AG04450 (cell line): ENCODE measurements at places on chromosomes 7 and 10.

DNA sequence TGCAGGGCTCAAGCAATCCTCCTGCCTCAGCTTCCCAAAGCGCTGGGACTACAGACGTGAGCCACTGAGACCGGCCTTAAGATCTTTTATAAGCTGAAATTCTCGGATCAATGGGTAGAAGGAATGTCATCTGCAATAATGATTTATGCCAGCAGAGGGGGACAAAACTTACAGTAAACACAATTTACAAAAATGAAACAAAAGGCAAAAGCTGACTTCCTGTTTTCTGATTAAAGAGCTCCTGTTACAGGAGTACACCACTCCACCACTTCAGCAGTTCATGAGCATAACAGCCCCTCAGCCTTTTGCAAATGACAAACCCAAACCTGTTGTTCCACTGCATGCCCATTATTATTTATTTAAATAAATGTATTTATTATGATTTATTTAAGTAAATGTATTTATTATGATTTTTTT is 88.5 kb upstream of the ATP6V0A4 start:
- peak; percentile 38 for DNase-seq

DNA sequence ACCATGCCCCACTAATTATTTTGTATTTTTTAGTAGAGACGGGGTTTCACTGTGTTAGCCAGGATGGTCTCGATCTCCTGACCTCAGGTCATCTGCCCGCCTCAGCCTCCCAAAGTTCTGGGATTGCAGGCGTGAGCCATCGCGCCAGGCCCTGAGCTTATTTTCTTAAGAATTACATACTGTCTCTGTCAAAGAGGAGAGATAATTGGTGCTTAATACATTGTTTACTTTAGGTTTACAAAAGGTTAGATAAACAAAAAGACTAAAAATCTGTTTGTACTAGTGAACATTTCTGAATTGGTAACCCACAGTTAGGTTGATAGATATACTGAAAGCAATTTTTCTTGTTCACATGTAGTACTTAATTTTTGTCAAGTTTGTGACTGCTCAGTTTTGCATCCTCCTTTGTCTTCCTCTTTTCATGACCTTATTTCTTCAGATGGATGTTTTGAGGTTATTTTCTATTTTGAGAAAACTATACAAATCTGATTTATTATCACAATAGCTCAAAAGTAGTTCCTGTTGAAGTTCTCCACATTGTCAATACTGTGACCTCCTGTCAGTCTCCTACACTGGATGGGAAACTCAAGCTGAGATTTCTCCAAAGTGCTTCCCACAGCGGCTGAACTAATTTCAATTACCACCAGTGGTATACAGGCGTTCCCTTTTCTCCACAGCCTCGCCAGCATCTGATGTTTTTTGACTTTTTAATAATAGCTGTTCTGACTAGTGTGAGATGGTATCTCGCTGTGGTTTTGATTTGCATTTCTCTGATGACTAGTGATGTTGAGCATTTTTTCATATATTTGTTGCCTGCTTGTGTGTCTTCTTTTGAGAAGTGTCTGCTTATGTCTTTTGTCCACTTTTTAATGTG is 22.5 kb downstream of the HHEX start:
- no peak for DNase-seq

DNA sequence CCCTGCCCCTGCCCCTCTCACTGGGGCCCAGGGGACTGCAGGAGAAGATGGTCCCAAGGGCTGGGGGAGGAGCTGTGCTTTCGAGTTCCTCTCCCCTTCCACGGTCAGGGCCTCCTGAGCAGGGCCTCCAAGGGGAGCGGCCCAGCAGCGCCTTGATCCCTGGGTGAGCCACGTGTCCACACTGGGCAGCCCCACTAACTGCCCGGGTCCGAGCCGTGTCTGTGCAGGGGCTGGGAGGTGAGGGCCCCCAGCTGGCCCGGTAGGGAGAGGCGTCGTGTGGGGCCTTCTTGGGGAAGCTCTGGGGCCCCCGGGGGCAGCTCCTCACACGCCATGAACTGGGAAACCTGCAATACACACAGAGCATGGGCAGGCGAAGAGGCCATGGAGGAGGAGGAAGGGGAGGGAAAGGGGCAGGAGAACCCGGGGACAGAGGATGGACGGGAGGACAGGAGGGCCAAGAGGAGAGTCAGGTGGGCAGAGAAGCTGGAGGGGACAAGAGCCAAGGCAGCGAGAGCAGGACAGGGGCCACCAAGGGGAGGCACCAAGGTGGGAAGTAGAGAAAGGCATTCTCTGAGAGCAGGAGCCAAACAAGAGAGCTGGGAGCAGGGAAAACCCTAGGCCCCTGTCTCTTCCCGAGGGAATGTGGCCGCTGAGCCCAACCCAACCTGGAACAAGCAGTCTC is 32.8 kb downstream of the KCNH2 start:
- no peak for DNase-seq

- no peak for DNase-seq
Measured at GRCh38 chr7:133015888-133016287, 66.0 kb downstream of the CHCHD3 start.

DNA sequence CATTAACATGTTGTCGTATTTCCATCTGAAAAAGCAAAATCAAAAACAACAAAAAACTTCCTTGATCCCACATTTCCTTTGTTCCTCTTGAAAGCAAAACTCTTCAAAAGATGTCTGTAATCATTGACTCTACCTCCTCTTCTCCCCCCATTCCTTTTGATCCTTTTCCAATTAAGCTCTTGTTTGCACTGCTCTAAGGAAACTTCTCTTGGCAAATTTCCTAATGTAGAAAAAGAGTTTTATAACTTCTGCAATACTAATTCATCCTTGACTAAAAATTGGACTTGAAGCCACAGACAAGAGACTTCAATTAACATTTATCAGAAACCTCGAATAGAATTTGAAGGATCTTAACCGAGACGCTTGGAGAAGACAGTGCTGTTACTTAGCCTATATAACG is 317.1 kb upstream of the SEMA3C start:
- DNase-seq, result no peak

- no peak for DNase-seq
Measured at GRCh38 chr7:22868509-22868908, 45.9 kb upstream of the TOMM7 start.

- DNase-seq, result no peak
Measured at GRCh38 chr7:40455485-40455884, 320.7 kb downstream of the SUGCT start.

GRCh38 chr10:59098387-59098786 is 78.1 kb upstream of the PHYHIPL start:
- DNase-seq, result peak; percentile 53

GRCh38 chr10:28331066-28331465 is 28.2 kb upstream of the MPP7 start:
- DNase-seq, result no peak

GRCh38 chr10:33155720-33156638 is 178.5 kb downstream of the NRP1 start:
- peak; percentile 59 for DNase-seq

- DNase-seq, result no peak
Measured at GRCh38 chr7:1193593-1194424, 33.8 kb upstream of the ZFAND2A start.

DNA sequence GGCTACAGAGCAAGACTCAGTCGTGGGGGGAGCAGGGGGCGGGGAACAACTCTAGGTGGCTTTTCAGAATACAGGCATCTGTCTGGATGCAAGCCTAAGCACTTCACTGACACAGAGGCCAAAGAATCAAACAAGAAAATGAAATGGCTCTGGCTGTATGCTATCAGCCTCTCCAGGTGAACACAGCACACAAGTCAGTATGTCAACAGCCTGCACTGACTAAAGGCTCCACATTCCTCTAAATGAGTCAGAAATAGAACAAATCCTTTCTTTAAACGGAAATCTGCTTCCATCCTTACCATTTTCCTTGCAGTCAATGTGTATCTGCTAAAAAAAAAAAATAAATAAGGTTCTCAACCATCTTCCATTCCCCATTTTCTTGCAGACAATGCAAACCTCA is 88.3 kb downstream of the ARMH3 start:
- peak; percentile 15 for DNase-seq

GRCh38 chr10:132489053-132489703 is 48.4 kb upstream of the INPP5A start:
- DNase-seq, result peak; percentile 29

GRCh38 chr7:128830231-128831177 is at the start of gene FLNC:
Gene FLNC, plus strand, starts transcription at chr7:128830406. Its CDS starts 232 bp downstream, at chr7:128830638.
- DNase-seq, result no peak

DNA sequence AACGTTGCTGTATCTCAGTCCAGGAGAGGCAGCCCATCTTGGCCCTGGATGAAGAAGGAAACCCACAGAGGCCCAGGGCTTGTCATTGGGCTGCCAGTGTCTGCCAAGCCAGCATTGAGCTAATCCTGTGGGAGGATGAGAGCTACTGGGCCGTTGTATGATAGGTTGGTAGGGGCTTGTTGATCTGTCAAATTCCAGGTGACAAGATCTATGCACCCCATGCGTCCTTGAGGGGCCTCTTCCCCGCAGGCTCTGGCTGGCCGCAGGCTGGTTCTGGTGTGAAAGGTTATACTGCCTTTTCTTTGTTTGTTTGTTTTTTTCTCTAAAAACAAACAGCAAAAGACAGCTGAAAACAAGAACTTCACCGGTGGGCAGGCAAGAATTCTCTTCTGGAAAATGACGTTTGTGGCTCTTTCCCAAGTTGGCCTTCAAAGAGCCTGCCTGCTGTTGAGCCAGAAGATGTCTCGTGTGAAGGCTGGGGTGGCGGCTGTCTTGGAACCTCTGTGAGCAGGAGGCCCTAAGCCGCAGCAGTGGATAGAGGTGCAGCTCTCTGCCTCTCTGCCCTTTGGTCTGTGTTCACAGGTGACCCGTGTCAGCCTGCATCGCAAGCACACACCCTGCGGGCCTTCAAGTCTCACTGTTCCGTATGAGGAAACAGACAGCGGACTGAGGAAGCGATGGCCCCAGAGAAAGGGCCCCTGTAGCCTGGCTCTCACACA is 23.3 kb downstream of the CYP17A1 start:
- no peak for DNase-seq

DNA sequence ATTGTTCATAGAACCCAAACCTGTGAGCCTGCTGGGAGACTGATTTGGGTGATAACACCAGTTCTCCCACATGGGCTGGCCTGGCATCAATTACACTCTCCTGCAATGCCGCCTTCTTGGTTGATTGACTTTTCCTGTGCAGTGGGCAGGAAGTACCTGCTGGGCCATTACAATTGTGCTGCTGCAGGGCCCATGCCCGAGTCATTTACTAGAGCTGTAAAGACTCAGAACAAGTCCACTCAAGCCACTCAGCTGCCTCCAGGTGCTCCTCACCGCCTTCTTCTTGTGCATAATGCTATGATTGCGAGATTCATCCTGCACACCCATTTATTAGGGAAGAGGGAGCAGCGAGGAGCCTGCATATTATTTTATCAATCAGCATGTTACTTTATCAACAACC is 264.0 kb downstream of the TCERG1L start:
- DNase-seq, result no peak

DNA sequence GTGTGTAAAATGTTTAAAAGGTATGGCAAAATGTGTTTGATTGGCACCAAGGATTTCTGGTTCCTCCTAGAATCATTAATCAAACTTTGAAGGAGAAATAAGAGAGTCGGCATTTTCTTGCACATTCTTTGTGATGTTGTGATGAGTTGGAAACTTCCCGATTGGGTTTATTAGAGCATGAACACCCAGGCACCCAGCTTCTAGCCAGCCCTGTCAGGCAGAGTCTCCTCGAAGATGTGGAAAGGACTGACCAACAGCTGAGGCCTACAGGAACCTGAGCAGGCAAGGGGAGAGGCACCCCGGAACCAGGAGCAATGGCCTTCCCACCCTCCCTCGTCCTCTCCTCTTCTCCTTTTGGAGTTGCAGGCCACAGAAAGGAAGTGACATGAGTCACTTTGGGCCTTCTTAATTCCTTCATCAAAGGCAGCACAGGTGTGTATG is 68.7 kb downstream of the EGFR start:
- DNase-seq, result no peak

DNA sequence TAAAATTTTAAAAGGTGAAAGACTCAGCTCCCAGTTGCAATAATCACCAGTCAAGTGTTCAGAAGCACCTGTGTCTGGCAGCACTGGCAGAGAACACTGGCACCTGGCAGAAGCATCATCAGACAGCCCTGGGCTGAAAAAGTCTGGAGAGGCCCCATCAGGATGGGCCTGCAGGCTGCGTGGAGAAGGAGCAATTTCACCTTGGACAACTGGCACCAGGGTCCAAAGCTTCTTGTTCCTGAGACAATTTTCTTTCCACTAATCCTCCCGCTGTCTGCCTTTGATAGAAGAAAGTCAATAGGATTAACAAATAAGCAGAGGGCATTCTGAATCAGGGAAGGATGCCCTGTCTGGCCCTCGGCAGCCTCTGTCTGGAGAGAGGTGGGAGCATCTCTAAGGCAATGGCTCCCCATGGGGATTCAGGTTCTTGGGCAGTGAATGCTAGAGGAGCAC is 6.5 kb downstream of the COBL start:
- DNase-seq, result no peak

GRCh38 chr7:67854221-67855178 is 857.9 kb downstream of the TYW1 start:
- DNase-seq, result no peak

- DNase-seq, result no peak
Measured at GRCh38 chr10:8908013-8908412, 853.5 kb downstream of the GATA3 start.

DNA sequence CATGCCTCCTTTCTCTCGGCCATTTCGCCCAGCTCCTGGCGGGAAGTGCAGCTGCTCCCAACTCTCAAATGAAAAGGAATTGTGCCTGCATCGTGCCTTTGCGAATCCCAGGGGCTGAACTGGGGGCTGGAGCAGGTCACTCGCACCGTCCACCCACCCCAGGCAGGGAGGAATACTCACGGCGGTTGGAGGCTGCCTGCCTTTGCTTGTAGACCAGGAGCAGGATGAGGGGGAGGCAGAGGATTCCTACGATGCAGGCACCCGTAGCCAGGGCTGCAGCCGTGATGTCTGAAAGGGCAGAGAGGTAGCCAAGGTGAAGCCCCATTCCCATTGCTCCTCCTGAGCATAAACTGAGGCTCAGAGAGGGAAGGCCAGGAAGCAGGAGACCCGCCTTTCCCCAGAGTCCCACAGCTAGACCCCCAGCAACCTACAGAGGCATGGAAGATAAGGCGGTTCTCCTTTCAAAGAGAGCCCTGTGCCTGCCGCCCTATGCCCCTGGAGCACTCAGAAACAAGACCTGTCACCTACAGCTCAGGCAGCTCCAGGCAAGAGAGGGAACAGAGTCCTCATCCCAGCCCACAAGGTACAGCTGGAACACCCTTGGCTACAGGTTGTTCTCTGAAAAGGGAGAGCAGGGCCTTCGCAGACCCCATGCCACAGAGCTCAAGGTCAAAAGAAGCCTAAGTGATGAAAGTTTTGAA is 18.0 kb downstream of the VSIR start:
- DNase-seq, result no peak

- no peak for DNase-seq
Measured at GRCh38 chr10:75773231-75773780, 341.9 kb downstream of the LRMDA start.

DNA sequence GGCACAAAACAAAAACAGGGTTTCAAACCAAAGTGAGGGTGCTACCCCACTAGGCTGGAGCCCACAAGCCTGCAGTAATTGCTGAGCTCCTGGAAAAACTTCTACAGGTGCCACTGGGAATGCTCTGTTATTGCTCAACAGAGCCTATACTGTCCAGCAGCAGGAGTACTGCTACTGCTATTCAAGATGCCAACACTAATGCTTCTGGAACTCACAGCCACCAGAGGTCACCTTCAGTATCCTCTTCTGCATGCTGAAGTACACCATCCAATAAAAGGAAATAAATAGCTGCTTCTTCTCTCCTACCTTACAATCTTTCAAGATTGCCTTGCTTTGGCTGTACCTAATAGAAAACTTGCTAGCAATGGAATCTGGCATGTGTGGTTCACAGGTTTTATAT is 222.0 kb downstream of the LRRN3 start:
- DNase-seq, result no peak

- DNase-seq, result no peak
Measured at GRCh38 chr7:4271716-4272015, 410.4 kb upstream of the FOXK1 start.
